Motor neuron (in vitro differentiated cells): ENCODE measurements at places on chromosomes 3 and 15. TPM values are rescaled to one million over a fixed set of nuclear protein-coding genes. Genes with fewer than 3 reads are reported as not detected.
A peak's percentile ranks its signal among the peaks of the same experiment; 100 is the strongest.

The STRIT1 gene
- not detected in 2 replicates for total RNA-seq

The TRA2B gene
- 200 and 210 TPM in 2 replicates for total RNA-seq

GRCh38 chr3:88033808-88034207 is 25.0 kb downstream of the CGGBP1 start:
- no peak for ATAC-seq

- no peak for ATAC-seq
These were observed 345.7 kb downstream of the CADM2 start for GRCh38 chr3:85304360-85304964.

DNA sequence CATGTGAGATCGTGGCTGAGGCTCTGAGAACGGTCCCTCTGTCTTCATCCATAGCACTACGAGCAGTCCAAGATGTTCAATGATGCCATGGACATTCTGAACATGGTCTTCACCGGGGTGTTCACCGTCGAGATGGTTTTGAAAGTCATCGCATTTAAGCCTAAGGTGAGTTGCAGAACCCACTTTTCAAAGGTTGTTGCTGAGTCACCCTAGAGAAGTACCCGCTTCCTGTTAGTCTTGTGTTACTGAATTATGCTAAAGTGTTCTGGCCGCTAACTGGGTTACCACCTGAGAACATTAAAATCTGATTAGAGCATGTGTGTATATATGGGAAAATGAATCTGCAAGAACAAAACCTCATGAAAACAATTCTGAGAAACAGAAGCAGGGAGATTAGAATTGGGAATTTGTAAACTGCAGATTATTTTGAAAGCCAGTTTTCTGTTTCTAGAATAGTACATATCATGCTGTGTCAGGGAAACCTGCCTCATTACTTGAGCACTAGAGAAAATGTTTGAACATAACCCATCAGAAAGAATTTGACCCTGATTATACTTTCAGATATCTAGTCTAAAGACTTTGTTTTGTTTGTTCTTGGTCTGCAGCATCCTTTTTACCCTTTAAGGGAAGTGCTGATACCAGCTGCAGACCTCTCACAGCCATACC is 92.6 kb downstream of the CHDH start:
- ATAC-seq, result no peak

DNA sequence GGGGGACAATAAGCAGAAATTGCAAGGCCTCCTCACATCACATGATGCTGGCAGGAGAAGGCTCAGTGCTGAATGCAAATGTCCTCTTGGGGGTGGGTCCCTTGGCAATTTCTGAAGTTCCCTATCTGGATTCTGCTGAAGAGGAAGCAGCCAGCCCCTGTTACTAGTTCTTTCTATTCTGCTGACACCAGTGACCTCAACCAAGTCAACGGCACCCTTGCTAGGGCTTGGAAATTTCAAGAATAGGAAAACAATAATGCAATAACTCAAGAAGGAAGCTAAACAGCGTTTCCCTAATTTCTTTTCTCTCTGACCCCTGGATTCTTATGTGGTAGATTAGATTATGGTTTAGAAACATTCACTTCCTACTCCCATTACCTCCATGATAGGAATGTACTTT is 46.2 kb upstream of the FOXP1 start:
- peak; percentile 86 for ATAC-seq

- ATAC-seq, result no peak
These were observed 9.4 kb upstream of the KIF7 start for GRCh38 chr15:89664441-89665350.

DNA sequence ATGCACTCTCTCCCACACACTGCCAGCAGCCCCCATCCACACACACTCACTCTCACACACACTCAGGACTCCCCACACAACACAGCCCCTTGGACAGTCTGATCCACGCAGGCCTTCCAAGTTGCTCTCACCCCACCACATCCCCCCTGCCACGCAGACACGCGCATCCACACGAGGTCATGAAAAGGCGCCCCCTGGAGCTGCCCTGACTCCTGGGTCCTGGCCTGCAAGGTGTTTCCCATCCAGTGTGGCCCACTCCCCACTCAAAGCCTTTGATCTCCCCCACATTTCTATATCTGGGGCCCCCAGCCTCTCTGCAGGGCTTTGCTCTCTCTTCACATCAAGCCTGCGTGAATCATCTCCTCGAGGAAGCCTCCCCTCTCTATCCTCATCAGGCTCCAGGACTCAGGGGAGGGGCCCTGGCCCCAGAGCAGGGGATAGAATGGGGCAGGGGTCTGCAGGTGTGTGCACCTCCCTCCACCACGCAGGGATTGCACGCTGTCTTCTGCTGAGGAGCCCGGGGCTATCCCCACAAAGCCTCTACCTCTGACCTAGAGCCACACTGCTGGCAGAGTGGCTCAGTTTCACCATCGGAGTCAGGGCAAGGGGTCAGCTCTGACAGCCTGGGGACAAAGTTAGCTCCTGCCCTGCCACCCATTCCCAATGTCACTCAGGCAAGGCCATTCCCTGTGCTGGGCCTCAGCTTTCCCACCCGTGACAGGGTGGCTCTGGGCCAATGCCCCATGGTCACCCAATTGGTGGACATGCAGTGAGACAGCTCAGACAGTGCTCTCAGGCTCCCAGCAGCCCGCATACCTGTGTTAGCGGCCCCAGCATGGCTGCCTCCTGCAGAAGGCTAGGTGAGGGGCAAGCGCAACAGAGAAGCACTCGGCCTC is 6.4 kb downstream of the MYL3 start:
- ATAC-seq, result no peak

- peak; percentile 33 for ATAC-seq
These were observed 55.0 kb downstream of the SETD5 start for GRCh38 chr3:9452417-9452816.

GRCh38 chr15:96160269-96160668 is 170.2 kb upstream of the NR2F2 start:
- no peak for ATAC-seq

DNA sequence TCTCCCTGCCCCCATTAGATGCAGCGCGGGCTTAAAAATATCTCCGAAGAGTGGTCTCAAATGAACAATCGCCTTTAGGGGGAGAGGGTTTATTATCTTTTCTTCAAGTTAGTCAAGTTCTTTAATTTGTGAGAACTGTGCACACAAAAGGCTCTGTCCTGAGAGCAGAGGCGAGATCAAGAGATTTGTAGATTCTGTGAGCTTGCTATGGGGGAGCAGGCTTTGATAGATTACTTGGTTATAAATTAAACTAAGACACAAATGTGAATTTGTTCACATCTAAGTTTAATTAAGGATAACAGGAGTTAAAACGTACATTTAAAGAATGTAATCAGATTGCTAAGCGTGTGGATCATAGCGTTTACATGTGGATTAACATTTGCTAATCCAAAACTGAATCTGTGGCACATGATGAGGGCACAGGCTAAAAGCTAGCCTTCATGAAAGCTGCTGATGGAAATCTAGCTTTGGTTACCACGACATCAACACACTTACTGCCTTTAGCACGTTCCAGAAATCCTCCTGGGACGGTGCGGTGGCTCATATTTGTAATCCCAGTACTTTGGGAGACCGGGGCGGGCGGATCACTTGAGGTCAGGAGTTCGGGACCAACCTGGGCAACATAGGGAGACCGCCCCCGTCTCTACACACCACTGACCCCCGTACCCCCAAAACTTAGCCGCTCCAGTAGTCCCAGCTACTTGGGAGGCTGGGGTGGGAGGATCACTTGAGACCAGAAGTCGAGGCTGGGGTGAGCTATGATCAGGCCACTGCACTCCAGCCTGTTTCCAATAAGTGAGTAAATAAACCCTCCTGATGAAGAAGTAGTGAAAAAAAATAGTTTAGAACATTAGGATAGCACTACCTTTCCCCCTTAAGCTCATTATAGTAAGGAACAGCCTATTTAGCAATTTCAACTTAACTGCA is 1.0 kb upstream of the PRTG start:
- ATAC-seq, result no peak

DNA sequence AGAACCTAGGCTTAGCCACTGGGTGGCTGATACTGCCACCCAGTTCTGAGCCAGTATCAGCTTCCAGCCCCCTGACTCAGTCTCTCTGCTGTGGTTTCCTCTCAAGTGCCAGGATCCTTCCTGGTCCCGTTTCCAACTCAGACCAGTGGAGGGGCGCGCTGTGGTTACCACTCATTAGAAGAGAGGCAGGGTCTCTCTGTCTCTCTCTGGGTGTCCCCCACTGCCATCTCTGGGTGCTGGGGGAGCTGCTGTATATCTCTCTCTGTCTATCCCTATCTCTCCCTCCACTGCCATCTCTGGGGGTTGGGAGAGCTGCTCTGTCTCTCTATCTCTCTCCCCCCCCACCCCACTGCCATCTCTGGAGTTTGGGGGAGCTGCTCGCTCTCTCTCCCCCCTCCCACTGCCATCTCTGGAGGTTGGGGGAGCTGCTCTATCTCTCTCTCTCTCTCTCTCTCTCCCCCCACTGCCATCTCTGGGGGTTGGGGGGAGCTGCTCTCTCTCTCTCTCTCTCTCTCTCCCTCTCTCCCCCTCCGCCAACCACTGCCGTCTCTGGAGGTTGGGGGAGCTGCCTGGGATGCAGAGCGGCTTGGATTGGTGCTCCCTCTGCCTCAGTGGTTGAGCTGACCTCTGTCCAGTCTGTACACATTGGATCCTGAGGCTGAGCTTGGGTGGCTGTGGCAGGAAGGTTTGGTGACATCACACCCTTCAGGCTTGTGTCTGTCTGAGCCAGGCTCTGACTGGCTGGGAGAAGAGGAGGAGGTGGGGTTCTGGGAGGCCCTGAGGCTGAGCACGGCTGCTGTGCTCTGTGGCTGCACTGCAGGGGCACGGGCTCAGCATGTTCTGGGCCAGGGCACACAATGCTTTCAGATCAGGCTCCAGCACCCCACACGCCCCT is 98.9 kb downstream of the APBA2 start:
- ATAC-seq, result peak; percentile 98
